ENCODE measurements at places on chromosomes 1 and 21. TPM values are rescaled to one million over a fixed set of nuclear protein-coding genes. Genes with fewer than 3 reads are reported as not detected.

DNA sequence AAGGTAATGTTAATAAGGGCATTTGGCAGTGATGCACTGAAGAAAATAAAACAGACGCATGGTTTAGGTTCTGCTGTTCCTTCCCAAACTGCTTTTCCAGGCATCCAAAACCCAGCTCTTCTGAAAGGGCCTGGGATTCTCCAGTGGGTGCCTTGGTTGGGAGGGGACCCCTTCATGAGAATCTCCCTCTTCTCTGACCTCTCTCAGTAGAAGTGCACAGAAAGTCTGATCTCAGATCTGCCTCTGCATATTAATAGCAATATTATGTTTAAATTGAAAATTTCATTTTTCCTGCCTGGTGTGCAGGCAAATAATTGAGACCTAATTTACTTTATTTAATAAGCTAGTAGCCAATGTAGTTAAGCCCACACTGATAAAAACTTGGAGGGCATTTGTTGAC lies 260.6 kb downstream of the CAMTA1 start:
- no peak for DNase-seq

The FALEC gene
- 0.66 TPM for total RNA-seq

The MX2 gene
- total RNA-seq: 79.4 TPM

DNA sequence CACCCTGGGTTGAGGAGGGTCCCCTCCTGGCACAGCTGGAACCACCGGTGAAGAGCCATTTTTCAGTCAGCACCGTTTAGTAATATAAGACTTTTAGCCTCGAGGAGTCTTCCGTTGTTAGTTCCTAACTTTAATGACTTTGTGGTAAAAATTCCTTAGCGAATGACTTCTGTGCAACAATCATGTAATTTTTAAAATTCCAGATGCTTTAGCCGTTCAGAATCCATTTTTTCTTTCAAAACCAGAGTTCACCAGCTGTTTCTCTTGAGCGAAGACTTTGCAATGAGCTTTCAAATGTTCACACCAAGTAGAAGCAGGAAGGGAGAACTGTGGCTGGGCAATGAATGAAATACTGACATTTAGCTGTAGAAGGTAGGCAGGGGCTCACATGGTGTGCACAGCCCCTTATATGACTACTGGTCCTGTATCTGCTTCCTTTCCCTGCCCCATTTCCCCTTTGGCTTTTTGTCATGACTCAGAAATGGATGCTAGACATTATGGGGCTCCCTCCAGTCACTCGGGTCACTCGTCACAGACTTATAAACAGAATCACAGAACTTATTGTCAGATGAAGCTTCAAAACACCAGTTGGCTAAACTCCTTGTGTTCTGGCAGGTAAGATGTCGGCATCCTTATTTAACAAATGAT lies 4.1 kb downstream of the DISC1 start:
- DNase-seq: no peak

DNA sequence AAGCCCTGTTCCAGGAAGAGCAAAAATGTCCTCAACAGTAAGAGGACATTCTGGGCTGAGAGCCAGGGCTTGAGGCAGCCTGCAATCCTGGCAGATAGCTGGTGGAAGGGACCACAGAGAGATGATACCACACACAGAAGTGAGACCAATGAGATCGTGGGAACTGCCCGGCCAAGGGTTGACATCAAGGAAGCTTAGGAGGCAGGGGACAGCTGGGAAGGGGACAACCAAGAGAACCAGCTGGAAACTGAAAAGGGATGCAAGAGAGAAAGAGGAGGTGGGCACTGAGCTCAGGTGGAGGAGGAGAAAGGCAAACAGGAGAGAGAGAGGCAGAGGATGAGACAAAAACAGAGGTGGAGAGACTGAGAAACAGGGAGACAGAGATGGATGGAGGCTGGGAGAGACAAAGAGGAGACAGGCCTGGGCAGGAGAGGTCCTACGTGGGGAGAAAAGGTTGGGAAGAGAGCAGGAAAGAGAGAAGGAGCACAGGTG lies 9.2 kb downstream of the PDZK1IP1 start:
- DNase-seq: no peak

DNA sequence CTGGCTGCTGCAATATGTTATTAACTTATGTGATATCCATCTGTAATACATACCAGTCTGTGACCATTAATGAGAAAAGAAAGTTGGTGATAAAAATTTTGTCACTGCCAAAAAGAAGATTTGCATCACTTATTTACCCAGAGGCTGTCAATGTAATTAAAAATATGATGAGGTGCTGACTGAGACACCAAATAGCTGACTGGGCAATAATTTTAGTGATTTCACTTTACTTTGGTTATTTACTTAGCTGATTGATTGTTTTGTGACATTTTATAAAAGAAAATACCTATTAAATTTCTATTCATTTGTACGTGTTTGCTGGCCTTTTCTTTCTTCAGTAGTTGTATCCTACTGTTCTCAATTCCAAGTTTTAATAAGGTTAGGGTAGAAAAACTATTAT lies 139.2 kb downstream of the HLX start:
- no peak for DNase-seq

DNA sequence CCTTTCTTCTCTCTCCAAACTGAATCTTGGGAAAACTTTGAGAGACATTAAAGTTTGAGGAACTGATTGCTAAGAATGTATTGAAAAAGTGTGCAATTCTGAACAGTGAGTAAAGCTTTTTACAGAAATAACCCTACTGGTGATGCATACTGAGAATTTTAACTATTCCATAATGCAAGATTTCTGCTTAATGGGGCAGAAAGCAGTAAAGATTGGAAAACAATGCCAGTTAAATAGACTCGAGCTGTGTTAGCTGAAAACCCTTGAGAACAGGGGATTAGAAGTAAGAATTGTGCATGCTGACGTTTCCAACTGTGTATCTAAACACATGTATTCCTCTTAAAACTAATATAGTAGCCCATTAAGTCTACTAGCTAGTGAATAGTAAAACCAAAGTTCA lies 1500.2 kb upstream of the PRMT6 start:
- no peak for DNase-seq
